Iris pigment epithelial cell (primary cell): ENCODE measurements at places on chromosomes 11 and 22.

DNA sequence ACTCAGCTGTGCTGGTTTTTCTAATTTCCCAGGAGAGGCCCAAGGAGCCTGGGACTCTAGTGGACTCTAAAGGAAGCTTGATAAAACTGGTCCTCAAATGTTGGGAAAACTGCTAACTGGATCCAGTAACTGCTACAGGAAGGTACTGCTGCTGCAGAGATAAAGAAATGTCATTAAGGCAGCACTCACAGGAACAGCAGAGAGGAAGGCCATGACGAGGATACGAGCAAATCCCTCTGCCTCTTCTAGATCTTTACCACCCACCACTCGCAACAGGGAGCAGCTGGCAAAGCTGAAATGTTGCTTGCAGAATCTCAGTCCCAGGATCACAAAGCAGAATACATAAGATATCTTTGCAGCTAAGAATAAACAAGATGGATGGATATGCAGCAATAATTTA, 23.5 kb downstream of the TTC28 start:
- no peak for DNase-seq

DNA sequence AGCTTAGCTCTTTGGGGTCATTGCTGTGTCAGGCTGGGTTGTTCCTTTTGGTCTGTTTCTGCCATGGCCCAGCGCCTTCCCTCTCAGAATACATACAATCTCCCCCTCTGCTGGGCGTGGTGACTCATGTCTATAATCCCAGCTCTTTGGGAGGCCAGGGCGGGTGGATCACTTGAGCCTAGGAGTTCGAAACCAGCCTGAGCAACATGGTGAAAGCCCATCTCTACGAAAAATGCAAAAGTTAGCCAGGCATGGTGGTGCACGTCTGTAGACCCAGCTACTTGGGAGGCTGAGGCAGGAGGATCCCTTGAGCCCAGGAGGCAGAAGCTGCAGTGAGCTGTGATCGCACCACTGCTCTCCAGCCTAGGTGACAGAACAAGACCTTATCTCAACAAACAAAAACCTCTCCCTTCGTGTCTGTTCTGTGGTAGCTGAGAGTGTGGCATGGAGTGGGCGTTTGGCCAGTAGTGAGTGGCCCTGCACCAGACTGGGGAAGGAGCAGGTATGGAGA, 46.7 kb upstream of the RAB1B start:
- peak; percentile 51 for DNase-seq

GRCh38 chr11:2722955-2723354, 23.2 kb upstream of the KCNQ1OT1 start:
- DNase-seq: no peak

- peak; percentile 35 for DNase-seq
Measured at GRCh38 chr22:23888615-23889401, 5.4 kb upstream of the MIF start.

DNA sequence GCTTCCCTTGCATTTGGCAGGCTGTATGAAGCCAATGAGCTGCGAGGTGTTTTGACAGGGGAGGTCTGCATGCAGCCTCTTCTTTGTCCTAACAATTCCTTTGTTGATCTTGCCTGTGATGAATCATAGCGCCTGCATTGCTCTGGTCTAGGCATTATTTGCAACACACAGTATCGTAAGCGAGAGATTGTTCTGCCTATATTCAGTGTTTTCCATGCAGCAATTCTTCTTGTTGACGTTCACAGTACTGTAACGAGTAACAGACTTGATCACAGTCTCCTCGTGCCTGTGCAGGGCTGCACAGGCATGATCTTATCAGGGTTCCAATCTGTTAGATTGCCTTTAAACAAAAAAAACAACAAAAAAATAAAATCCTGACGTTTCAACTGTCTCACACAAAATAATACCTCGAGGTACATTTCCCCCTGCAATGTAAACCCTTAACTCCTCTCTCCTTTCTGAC, 13.9 kb upstream of the ADSL start:
- peak; percentile 89 for DNase-seq
